ENCODE measurements at places on chromosomes 3 and 15.
A peak's percentile ranks its signal among the peaks of the same experiment; 100 is the strongest.

GRCh38 chr3:194283221-194284006 is 67.7 kb downstream of the CPN2 start:
- no peak for DNase-seq

- DNase-seq, result no peak
Observed at GRCh38 chr3:104461431-104461830, 905.3 kb upstream of the ALCAM start.

DNA sequence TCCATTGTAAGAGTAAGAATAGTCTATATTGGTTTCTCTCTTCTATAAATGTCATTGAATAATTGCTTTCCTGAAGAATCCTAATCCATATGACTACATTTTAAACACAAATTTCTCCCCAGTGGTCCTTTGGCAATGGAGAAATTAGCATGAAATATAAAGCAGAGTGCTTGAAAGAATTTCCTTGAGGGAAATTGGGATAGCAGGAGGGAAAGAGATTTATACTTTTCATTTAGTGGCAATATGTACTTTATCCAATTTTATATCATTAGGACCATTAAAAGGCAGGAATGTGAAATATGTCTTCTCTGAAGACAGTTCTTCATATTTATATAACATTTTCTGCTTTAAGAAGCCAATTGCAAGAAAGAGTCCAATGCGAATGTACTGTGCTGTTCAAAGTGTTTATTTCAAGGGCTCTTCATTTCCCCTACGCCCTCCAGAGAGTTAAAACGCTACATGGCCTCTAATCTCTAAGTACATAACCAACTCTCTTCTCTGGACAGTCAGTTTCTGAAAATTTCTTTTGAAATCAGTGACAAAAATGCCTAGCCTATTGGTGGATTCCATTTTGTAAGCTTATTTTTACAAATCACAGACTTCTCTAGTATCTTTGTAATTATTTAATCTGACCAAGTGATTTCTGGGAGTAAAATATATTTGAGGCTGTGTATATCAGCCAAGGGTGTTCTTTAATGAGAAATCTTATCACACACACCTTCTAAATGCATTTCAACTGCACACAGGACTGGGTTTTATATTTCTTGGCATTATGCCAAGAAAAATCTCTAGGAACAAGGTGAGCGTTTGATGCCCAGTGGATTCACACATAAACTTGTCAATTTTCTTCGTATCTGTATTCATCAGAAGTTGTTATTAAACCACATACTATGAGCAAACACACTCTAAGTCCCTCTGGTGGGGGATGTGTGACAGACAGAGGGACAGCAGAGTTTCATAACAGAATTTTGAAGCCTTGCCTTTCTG is 51.2 kb downstream of the KCNAB1 start:
- no peak for DNase-seq

DNA sequence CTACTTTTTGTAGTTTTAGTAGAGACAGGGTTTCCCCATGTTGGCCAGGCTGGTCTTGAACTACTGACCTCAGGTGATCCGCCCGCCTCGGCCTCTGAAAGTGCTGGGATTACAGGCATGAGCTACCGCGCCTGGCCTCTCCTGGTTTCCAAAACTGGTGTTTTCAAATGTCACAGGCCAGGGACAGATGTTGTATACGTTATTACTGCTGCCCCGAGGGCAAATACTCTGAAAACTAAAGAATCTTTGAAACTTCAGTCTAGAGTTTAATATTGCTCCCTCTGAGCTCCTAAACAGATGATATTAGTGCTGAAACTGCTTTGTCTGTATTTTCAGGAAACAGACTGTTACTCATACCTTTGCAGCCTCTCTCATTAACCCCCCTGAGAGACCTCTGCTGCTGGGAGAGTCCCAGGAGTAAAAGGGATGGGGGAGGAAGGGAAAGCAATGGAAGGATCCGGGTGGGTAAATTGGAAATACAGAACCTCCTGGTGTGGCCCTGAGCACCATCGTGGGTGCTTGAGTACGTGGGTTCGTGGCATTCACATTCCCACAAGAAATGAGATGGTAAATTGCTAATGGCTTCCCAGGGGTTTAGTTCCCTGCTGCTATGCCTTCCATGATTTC is 96.3 kb upstream of the IGF1R start:
- DNase-seq, result no peak

DNA sequence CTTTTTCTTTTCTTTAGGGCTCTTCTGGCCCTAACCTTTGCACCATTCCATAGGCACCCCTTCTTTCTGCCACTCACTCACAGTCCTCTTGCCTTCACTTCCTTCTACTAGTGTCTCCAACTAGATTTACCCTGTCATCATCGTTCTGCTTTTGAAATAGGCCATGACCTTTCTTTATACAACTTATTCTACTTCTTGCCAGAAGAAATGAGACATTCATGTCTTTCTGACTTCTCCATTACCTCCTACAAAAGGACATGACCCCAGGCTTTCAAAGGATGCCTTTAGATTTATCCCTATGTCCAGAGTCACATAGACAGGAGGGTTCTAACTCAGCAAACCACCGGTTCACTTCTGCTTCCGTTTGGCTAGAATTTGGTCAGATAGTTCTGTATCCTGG is 336.4 kb upstream of the LRRFIP2 start:
- DNase-seq, result no peak

DNA sequence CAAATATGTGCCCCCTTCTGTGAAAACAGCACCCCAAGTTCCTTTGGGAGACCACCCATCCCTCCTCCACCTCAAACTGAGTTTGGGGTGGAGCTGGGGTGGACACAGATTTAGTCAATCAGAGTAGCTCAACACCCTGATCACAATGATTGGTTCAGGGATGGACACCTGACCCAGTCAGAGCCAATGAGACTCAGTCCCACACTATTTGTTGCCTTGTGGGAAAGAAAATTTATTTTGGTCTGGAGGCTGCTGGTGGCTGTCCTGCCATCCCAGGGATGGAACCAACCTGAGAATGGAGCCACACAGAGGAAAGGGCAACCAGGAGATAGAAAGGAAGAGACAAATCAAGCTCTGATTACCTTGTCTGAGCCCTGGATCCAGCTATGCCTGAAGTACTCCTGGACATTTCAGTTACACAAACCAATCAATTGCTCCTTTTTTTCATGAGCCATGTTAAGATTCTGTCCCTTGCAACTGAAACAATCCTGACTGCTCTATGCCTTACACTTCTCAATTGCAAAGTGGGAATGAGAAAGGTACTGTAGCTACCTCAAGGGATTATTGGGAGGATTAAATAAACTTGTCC is 10.6 kb downstream of the DNASE1L3 start:
- DNase-seq, result no peak

DNA sequence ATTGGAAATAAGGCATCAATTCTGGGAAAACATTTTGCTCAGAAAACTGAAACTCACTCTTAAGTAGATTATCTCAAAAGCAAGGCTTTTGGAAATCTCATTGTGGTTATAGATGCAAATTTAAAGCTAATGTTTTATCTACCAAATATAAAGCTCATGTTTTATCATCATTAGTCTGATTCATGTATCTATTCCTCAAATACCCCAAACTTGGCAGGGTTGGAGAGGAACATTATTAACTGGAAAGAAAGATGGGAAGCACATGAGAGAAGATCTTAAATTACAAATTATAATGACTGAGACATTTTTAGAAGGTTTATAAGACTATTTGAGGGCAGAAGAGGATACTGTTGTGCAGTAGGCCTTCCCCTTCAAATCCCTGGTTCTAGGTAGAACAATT is 137.3 kb upstream of the TGFBR2 start:
- DNase-seq, result peak; percentile 19

- DNase-seq, result peak; percentile 61
Observed at GRCh38 chr3:120559242-120560061, 36.7 kb upstream of the NDUFB4 start.

DNA sequence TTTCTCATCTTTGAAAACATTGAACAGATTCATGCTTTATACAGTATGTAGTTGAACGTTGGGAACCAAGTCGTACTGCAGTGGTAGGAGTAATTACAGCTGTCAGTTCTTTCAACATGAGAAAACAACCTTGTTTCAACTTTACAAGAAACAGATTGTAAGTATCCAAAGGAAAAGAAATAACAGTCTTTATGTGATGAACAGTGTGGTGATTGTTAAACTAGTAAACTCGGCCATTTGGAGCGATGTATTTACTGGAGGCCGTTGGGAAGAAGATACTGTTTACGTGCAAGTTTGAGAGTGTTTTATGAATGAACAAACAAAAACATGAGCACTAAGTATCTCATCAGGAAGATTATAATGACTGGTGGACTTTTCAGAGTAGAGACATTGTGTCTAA is 48.4 kb downstream of the EPHA3 start:
- peak; percentile 12 for DNase-seq

- DNase-seq, result peak; percentile 89
Observed at GRCh38 chr3:48034000-48034516, 17.8 kb upstream of the MAP4 start.

DNA sequence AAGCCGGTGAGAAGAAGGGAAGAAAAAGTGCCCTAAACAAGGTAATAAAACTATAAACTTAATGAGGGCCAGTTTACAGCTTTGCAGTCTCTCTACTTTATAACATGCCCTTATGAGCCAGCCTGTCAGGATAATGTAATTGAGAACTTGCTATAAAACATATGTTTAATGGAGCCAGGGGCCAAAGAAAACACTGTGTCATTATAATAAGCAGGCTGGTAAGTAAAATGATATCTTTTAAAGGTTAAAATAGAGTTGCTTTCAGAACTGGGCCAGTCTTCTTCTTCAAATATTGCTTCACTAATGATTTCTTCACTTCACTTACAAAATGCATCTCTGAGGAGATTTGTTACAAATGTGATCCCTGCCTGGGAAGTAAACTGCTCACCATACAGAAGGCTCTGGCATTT is 192.5 kb downstream of the SHOX2 start:
- DNase-seq, result no peak

GRCh38 chr3:61627768-61628185 is 66.4 kb downstream of the PTPRG start:
- DNase-seq, result peak; percentile 99

DNA sequence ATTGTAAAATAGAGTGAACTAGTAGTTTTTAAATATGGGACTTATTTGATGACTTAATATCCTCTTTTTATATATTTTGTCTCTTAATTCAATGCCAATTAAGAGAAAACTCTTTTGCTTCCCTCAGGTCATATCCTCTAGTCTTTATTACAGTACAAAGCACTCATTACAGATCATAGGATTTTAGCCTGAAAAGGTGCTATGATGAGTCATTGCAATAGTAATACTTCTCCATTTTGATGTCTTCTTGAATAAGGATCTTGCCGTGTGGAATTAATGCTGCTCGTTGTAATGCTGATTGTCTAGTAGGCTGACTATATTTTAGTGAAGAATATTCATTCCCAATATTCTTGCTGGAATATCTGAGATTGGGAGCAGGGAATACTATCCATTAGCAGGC is 612.2 kb upstream of the GOLIM4 start:
- DNase-seq, result no peak

- no peak for DNase-seq
Observed at GRCh38 chr3:5390221-5390620, 202.7 kb downstream of the EDEM1 start.

DNA sequence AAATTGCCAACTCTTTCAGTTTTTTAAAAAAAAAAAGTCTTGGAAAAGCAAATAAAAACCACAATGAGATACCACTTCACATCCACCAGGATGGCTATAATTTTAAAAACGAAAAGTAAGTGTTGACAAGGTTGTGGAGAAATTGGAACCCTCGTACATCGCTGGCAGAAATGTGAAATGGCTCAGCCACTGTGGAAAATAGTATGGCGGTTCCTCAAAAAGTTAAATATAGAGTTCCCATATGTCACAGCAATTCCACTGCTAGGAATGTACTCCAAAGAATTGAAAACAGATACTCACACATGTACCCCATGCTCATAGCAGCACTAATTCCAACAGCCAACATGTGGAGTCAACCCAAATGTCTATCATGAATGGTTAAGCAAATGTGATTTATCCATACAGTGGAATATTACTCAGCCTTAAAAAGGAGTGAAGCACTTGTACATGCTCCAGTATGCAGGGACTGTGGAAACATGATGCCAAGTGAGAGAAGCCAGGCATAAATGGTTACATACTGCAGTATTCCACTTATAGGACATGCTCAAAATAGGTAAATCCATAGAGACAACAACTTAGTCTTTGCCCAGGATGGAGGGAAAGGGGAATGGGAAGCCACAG is 73.8 kb upstream of the PCSK6 start:
- DNase-seq, result no peak

- peak; percentile 28 for DNase-seq
Observed at GRCh38 chr3:113210604-113211329, 590 bp upstream of the BOC start.
